ENCODE measurements at places on chromosomes 4 and X. TPM values are rescaled to one million over a fixed set of nuclear protein-coding genes. Genes with fewer than 3 reads are reported as not detected.

RBM46 gene
- not detected for total RNA-seq

NHS gene
- 3.8 TPM for total RNA-seq

ELF4 gene
- total RNA-seq, result 31.8 TPM

SPP1 gene
- total RNA-seq, result 0.67 TPM

FHL1 gene
- 4.5 TPM for total RNA-seq

TMPRSS11B gene
- not detected for total RNA-seq

MAOB gene
- total RNA-seq, result 10.3 TPM

ZNF81 gene
- 8.1 TPM for total RNA-seq

PTPN13 gene
- 0.25 TPM for total RNA-seq

HPSE gene
- 9.7 TPM for total RNA-seq

DNA sequence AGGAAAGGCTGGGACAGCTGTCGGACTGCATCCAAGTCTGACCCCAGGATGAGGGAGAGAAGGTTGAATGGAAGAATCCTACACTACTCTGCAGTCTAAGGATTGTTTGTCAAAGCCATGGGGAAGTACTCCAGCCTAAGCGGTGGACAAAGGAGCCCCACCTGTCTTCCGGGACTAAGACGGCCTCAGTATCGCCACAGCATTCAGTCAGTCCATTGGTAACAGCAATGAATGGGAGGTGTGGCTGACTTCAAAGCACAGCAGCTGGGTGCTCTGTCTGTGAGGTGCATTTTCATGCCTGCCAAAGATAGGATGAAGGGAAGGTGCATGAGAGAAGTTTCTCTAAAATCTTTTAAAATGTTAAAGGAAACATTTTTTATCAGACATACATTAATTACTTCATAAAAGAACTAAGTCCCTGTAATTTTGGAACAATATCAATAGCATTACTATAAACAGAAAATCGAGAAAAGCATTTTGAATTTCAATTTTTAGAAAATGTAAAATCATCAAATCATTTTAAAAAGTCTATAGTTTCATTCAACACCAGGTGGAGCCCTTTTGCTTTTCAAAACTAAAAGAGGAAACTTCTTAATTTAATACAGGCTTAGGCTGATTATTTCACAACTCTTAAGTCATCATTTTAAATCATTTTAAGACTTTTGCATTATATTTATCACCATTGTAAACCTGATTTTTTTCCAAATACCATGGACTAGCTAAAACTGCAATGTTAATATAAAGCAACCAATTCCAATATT is 27.6 kb upstream of the INTU start:
- H3K27me3 ChIP-seq, result peaks cover 3% of the 10 kb centered on the region
- no peak for DNase-seq
- H3K4me1 ChIP-seq, result no peaks in the 10 kb centered on the region
- no peaks in the 10 kb centered on the region for H3K36me3 ChIP-seq
- no peak overlapping the region for H3K27ac ChIP-seq

- no peak overlapping the region for H3K4me3 ChIP-seq
- no peak overlapping the region for H3K27ac ChIP-seq
- H3K36me3 ChIP-seq, result no peaks in the 10 kb centered on the region
Observed at GRCh38 chr4:186644737-186645261, 78.9 kb downstream of the FAT1 start.

GRCh38 chr4:61553557-61554125 is 353.5 kb downstream of the ADGRL3 start:
- H3K27ac ChIP-seq, result no peak overlapping the region
- H3K36me3 ChIP-seq, result no peaks in the 10 kb centered on the region
- no peak for DNase-seq
- no peaks in the 10 kb centered on the region for H3K4me1 ChIP-seq
- H3K27me3 ChIP-seq, result no peaks in the 10 kb centered on the region
- no peak overlapping the region for H3K4me3 ChIP-seq

DNA sequence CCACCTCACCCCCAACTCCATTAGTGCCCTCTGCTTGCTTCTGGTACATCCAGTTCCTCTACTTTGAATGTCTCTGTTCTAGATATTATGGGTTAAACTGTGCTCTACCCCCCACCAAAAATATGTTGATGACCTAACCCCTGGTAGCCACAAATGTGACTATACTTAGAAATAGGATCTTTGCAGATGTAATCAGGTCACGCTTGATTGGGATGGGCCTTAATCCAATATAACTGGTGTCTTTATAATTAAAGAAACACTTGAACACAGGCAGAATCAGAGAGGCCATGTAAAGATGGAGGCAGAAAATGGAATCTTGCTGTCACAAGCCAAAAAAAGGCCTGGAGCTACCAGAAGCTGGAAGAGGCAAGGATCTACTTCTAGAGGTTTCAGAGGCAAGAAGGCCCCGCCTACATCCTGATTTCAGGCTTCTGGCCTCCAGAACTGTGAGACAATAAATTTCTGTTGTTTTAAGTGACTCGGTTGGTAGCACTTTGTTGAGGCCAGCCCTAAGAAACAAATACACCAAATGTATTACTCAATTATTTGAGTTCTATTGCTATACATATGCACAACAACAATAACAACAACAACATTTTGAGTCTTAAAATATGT is 220.0 kb downstream of the PPP3CA start:
- no peaks in the 10 kb centered on the region for H3K27me3 ChIP-seq
- peaks cover 9% of the 10 kb centered on the region for H3K4me1 ChIP-seq
- peaks cover 4% of the 10 kb centered on the region for H3K36me3 ChIP-seq
- no peak for DNase-seq
- H3K27ac ChIP-seq, result no peak overlapping the region
- H3K4me3 ChIP-seq, result no peak overlapping the region

DNA sequence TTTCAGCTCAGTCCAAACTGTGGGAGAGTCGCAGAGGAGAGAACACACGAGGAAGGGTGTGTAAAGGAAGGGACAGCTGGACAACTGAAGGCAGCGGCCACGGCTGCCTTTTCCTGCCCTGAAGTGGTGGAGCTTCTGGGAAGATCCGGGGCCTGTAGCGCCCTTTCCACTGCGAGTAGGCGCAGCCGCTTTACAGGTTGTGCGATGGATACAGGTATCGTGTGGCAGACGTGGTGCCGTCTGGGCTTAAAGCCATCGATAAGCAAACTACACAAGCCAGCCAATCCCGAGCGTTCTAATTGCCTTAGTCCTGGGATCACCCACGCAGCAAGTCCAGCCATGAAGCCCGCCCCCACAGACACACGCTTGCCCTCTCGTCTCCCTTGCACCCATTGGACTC is 15.4 kb downstream of the NKX6-1 start:
- DNase-seq, result no peak
- no peak overlapping the region for H3K27ac ChIP-seq

- peaks cover 29% of the 10 kb centered on the region for H3K4me1 ChIP-seq
- H3K36me3 ChIP-seq, result no peaks in the 10 kb centered on the region
- no peak for DNase-seq
- H3K4me3 ChIP-seq, result peak overlapping the region; percentile 86
- H3K27me3 ChIP-seq, result peaks cover 36% of the 10 kb centered on the region
Observed at GRCh38 chr4:142845293-142846107, 601 bp downstream of the INPP4B start.

DNA sequence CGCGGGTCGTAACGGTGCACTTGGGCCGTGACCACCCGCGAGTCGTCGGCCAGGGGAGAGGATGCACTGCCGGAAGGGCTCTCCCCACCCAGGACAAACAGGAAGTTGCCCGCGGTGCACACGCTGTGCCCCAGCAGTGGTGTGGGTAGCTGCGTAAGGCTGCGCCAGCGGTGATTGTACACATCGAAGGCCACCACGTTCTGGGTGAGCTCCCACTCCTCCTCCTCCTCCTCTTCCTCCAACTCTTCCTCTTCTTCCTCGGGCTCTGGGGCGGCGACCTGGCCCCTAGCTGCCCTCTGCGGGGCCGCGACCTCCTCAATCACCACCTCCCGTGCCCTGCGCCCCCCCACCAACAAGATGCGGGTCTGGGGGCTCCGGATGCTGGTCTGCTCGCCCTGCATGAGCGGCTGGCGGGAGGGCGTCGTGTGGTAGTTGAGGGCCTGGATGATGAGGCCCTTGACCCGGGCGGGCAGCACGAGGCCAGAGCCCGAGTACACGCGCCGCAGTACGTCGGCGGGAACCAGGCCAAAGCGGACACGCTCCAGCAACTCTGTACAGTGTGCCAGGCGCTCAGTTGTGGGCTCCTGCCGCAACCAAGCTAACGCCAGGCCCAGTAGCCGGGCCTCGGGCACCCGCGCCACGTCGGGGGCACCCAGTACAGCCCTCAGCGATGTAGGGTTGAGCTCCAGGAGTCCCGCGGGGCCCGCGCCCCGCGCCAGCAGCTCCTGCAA is 1.4 kb downstream of the KLHL34 start:
- H3K4me3 ChIP-seq, result no peak overlapping the region
- no peak overlapping the region for H3K27ac ChIP-seq
- H3K27me3 ChIP-seq, result peaks cover 8% of the 10 kb centered on the region

GRCh38 chr4:5955201-5955821 is 62.4 kb upstream of the CRMP1 start:
- H3K4me1 ChIP-seq, result peaks cover 5% of the 10 kb centered on the region
- H3K27ac ChIP-seq, result no peak overlapping the region
- DNase-seq, result no peak

- peaks cover 2% of the 10 kb centered on the region for H3K4me1 ChIP-seq
- no peak overlapping the region for H3K27ac ChIP-seq
- no peaks in the 10 kb centered on the region for H3K27me3 ChIP-seq
- no peak overlapping the region for H3K4me3 ChIP-seq
Observed at GRCh38 chrX:49106930-49107329, 16.6 kb downstream of the GPKOW start.

DNA sequence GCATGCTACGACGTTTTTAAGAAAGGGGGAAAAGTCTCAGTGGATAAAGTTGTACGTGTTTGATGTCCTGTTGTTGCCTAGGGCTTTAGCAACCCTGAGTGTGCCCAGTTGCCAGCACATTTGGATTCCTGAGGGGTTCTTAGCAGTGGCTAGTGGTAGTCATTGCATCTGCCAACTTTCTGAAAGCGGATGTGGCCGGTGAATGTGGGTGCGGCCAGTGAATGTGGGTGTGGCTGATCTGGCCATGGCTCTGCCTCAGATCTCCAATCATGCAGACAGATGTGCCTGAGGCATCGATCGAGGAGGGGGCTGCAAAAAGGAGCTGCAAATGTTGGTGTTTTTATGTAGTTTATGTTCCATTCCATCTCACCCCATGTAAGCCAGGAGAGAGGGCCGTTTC is 41.5 kb upstream of the FAT1 start:
- DNase-seq, result no peak
- no peak overlapping the region for H3K27ac ChIP-seq
- no peaks in the 10 kb centered on the region for H3K27me3 ChIP-seq
- H3K4me3 ChIP-seq, result no peak overlapping the region

DNA sequence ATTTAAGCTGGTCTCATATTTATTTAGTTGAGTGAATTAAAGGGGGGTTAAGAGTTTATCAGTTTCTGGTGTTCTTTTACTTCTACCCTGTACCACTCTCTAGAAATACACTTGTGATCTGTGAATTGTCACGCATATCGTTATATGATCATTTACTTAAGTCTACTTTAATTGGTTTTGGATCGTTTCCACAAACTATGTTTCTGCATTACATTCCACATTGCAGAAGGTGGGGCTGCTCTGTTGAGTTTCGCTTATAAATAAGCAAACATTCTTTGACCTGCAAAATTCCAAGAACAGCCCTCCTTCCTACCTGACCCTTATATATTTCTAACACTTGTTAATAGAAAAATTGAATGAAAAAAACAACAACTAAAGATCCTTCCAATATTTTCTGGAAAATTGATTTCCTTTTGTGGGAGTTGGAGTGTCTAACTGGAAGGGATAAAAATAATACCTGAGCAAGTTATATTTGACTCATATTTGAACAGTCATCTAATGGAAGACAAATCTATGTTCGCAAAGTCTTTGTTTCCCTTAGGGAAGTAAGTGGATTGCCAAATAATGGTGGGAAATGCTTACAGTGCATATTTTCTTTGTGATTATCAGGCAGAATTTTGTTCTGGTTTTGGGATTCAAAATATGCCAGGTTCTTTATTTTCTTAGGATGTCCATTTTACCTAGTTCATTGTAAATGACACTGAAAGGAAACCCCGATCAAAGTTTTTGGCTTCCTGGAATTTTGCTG is 152.7 kb downstream of the RELL1 start:
- no peak for DNase-seq
- H3K4me1 ChIP-seq, result no peaks in the 10 kb centered on the region
- H3K4me3 ChIP-seq, result no peak overlapping the region

DNA sequence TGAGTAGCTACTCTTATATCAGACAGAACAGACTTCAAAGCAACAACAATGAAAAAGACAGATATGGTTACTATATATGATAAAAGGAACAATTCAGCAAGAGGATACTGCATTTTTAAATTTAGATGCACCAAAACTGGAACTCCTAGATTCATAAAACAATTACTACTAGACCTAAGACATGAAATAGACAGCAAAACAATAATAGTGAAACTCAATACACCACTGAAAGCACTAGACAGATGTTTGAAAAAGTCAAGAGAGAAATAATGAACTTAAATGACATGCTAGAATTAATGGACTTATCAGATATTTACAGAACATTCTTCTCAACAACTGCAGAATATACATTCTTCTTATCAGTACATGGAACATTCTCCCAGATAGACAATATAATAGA is 99.5 kb upstream of the ITM2A start:
- H3K36me3 ChIP-seq, result no peaks in the 10 kb centered on the region
- H3K4me1 ChIP-seq, result no peaks in the 10 kb centered on the region
- no peaks in the 10 kb centered on the region for H3K27me3 ChIP-seq
- no peak overlapping the region for H3K4me3 ChIP-seq
- DNase-seq, result no peak

DNA sequence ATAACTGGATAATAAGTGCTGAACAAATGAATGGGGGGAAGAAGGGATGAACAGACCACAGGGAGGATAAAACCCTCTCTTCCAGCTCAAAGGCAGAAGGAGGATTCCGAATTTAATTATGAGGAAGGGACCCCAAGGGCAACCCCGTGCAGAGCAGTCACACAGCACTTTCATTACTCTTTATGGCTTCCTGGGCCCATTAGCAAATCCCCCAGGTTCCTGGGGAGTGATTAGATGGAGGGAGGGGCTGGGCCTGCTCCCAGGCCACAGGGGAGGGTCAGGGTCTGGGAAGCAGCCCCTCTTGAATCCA is 67.1 kb downstream of the PPP2R2C start:
- DNase-seq, result no peak
- no peak overlapping the region for H3K4me3 ChIP-seq
- no peaks in the 10 kb centered on the region for H3K4me1 ChIP-seq
- H3K27me3 ChIP-seq, result peaks cover 24% of the 10 kb centered on the region
- H3K36me3 ChIP-seq, result no peaks in the 10 kb centered on the region

- H3K4me1 ChIP-seq, result no peaks in the 10 kb centered on the region
- H3K27me3 ChIP-seq, result no peaks in the 10 kb centered on the region
- H3K27ac ChIP-seq, result no peak overlapping the region
- H3K36me3 ChIP-seq, result no peaks in the 10 kb centered on the region
Observed at GRCh38 chr4:166903408-166903807, 330.9 kb downstream of the SPOCK3 start.

All from activated T-helper 2 cell treated with anti-CD3 and anti-CD28 coated beads, Interferon-gamma antibody, Interleukin-2, Interleukin-4, amounts not matched to agents 10 μg/mL and 5 μg/mL and 100 μg/mL, durations not matched to agents 14 hours and 24 hours and 36 hours (primary cell).